ENCODE measurements at places on chromosomes 5 and 9. TPM values are rescaled to one million over a fixed set of nuclear protein-coding genes. Genes with fewer than 3 reads are reported as not detected.
A peak's percentile ranks its signal among the peaks of the same experiment; 100 is the strongest.

INSL6 gene
- total RNA-seq = not detected

SHISAL2B gene
- 0.55 TPM for total RNA-seq

ETF1 gene
- total RNA-seq = 101 TPM

TUSC1 gene
- not detected for total RNA-seq

ADAMTSL1 gene
- total RNA-seq = 2.5 TPM

CDH6 gene
- 233 TPM for total RNA-seq

CDKN2B gene
- total RNA-seq = not detected

CCDC69 gene
- total RNA-seq = 1.8 TPM

BHMT2 gene
- not detected for total RNA-seq

GZMA gene
- total RNA-seq = not detected

DNA sequence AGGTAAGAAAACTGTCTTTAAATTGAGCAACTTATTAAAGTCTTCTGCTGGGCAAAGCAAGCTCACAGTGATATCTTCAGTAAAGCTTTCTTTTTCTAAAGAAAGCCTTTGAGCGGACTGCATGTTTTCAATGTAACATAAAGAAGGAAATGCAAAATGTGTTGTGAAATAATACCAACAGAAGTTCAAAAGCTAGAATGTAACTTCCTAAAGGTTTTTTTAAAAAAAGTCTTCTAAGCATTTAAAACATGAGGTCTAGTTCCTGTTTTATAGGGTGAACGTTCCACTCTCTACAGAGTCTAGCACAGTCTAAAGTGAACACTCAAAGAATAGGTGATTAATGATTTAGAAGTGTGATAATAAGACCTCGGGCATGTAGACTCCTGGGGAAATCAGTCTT, 62.9 kb downstream of the DENND1A start:
- no peak overlapping the region for H3K27ac ChIP-seq
- DNase-seq = no peak
- H3K4me3 ChIP-seq = no peak overlapping the region
- H3K36me3 ChIP-seq = peaks cover 6% of the 10 kb centered on the region

GRCh38 chr9:100099722-100100042, 639 bp downstream of the INVS start:
- H3K4me3 ChIP-seq = peak overlapping the region; percentile 100
- peak; percentile 6 for DNase-seq
- H3K27ac ChIP-seq = peak overlapping the region; percentile 83
- peaks cover 30% of the 10 kb centered on the region for H3K4me1 ChIP-seq

GRCh38 chr5:35811108-35811741, 45.5 kb upstream of the IL7R start:
- no peaks in the 10 kb centered on the region for H3K36me3 ChIP-seq
- no peak overlapping the region for H3K27ac ChIP-seq
- no peaks in the 10 kb centered on the region for H3K27me3 ChIP-seq

GRCh38 chr5:61263072-61263471, 69.0 kb upstream of the ZSWIM6 start:
- no peak for DNase-seq
- no peak overlapping the region for H3K4me3 ChIP-seq
- peaks cover 51% of the 10 kb centered on the region for H3K4me1 ChIP-seq
- H3K27ac ChIP-seq = no peak overlapping the region

DNA sequence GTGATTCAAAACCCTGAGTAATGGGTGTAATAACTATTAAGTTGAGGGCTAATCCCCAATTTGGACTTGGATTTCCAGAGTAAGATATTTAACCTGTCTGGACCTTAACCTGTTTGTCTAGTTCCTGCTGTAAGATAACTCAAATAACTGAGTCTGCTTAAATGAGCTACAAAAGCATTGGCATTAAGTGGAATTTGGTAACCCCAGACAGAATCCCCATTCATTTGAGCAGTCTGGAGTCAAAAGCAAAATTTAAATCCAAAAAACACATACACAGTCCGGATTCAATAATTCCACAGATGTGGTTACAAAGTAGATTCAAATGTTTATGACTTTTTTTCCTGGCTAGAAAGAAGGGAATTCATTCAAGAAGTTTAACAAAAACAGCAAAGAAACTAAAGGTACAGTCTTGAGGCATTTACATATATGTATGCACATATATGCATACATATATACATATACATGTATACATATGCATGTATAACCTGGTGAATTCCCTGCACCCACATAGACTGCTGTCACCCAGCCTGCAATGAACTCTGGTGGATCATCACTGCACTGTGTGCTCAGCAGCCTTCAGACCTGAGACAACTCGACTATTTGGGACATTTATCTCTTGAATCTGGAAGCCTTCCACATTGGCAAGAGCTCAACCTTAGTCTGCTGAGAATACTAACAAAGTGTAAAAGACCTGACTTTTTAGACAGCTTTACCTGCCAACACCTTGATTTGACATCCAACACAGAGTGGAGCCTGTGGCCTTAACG, 205.4 kb downstream of the LURAP1L start:
- H3K27ac ChIP-seq = no peak overlapping the region
- H3K27me3 ChIP-seq = no peaks in the 10 kb centered on the region
- H3K4me3 ChIP-seq = no peak overlapping the region
- no peaks in the 10 kb centered on the region for H3K4me1 ChIP-seq

- H3K36me3 ChIP-seq = peaks cover 5% of the 10 kb centered on the region
- no peaks in the 10 kb centered on the region for H3K27me3 ChIP-seq
- H3K27ac ChIP-seq = no peak overlapping the region
- peaks cover 4% of the 10 kb centered on the region for H3K4me1 ChIP-seq
These were observed 327.0 kb downstream of the IZUMO3 start for GRCh38 chr9:24218656-24219055.

- H3K4me1 ChIP-seq = no peaks in the 10 kb centered on the region
- H3K4me3 ChIP-seq = no peak overlapping the region
- no peaks in the 10 kb centered on the region for H3K27me3 ChIP-seq
- no peaks in the 10 kb centered on the region for H3K36me3 ChIP-seq
- DNase-seq = no peak
These were observed 19.2 kb upstream of the ERBIN start for GRCh38 chr5:65907135-65907534.

- no peak overlapping the region for H3K4me3 ChIP-seq
- no peak overlapping the region for H3K27ac ChIP-seq
- H3K27me3 ChIP-seq = no peaks in the 10 kb centered on the region
- H3K36me3 ChIP-seq = peaks cover 7% of the 10 kb centered on the region
- no peak for DNase-seq
These were observed 120.4 kb downstream of the RAPGEF6 start for GRCh38 chr5:131514316-131515283.

DNA sequence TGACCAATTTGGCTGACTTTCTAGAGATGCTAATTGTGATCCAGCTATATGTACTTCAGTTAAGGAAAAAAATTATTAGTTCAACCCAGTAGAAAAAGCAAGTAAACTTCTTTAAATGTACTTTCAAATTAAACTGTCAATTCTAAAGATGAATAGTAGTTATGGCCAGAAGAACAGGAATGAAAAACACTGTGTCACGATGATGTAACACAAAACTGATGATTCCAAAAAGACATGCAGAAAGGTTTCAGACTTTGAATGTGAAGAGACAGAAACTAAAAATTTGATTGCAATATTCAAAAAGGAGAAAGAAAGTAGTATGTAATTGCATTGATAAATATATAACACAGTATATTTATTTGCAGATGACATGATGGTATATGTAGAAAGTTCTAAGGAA, 127.3 kb upstream of the NR4A3 start:
- no peak overlapping the region for H3K4me3 ChIP-seq
- H3K4me1 ChIP-seq = no peaks in the 10 kb centered on the region
- H3K36me3 ChIP-seq = no peaks in the 10 kb centered on the region
- H3K27me3 ChIP-seq = no peaks in the 10 kb centered on the region
- H3K27ac ChIP-seq = no peak overlapping the region
- no peak for DNase-seq

- H3K27ac ChIP-seq = no peak overlapping the region
- H3K4me3 ChIP-seq = peak overlapping the region; percentile 88
- H3K27me3 ChIP-seq = peaks cover 5% of the 10 kb centered on the region
- DNase-seq = no peak
These were observed 24.7 kb downstream of the GOLGA2 start for GRCh38 chr9:128250839-128251731.

- H3K27me3 ChIP-seq = peaks cover 23% of the 10 kb centered on the region
- no peaks in the 10 kb centered on the region for H3K36me3 ChIP-seq
- DNase-seq = no peak
- peaks cover 15% of the 10 kb centered on the region for H3K4me1 ChIP-seq
These were observed 24.4 kb upstream of the SYNPO start for GRCh38 chr5:150616024-150616470.

DNA sequence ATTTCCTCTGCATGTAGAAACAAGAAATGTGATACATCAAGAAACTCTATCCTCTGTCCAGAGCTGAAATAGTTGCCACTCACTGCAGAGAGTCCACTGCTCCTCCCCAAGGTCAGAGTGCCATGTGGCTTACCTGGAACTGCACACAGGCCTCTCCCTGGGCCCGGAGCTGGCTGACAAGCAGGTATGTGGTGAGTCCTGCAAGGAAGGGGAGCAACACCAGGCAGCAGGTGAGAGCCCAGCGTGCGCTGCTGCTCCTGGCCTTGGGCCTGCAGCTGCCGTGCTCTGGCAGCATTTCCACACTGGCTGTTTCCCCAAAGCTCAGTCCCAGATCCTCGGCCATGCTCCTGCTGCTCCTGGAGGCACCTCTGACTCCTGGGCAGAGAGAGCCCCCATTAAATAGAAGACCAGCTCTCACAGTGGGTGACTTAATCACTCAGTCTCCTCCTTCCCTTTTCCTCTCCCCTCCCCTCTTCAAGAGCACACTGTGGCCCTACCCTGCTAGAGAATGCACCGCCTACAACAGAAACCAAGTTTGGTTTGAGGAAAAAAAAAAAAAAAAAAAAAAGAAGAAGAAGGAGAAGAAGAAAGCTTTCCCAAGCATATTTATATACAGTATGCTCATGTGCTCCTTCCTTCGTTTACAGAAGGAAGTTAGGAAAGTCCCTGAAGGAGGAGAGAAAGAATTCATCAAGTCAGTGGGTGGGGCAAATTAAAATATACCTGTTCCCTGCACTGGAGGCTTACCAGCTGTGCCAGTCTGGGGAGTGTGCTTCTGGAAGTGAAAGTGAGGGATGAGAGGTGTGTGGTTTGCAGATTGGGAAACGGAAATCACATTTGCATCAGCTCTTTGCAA, at the start of gene TNFSF15:
Gene TNFSF15, minus strand, starts transcription at position 370 of the 856 bp plus-strand sequence. Its CDS starts 27 bp downstream, at position 343.
- peaks cover 16% of the 10 kb centered on the region for H3K4me1 ChIP-seq
- H3K4me3 ChIP-seq = no peak within 1 kb of the TSS
- no peak for DNase-seq
- H3K27me3 ChIP-seq = peaks cover 37% of the 10 kb centered on the region
- no peak within 1 kb of the TSS for H3K27ac ChIP-seq

- H3K27me3 ChIP-seq = no peaks in the 10 kb centered on the region
- no peak overlapping the region for H3K27ac ChIP-seq
- H3K4me1 ChIP-seq = peaks cover 6% of the 10 kb centered on the region
- DNase-seq = no peak
- peaks cover 3% of the 10 kb centered on the region for H3K36me3 ChIP-seq
These were observed 7.8 kb downstream of the ZFR start for GRCh38 chr5:32436553-32437242.

DNA sequence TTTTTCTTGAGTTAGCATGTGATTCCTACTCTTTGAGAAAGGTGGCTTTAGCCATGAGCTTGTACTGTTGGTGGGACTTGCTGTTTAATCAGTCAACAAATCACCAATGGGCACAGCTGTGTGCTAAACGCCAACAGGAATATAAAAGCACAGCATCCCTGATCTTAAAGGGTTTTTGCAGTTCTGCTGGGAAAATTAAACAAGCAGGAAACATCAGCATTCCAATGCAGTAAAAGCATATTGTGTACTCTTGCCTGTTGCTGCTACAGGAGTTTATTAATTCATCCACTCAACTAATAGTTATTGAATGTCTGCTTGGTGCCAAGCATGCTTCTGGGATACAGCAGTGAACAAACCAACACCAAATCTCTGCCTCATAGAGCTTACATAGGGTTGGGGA, 27.4 kb upstream of the F2RL1 start:
- DNase-seq = no peak
- H3K4me1 ChIP-seq = peaks cover 25% of the 10 kb centered on the region
- no peak overlapping the region for H3K27ac ChIP-seq
- H3K27me3 ChIP-seq = no peaks in the 10 kb centered on the region
- no peaks in the 10 kb centered on the region for H3K36me3 ChIP-seq

DNA sequence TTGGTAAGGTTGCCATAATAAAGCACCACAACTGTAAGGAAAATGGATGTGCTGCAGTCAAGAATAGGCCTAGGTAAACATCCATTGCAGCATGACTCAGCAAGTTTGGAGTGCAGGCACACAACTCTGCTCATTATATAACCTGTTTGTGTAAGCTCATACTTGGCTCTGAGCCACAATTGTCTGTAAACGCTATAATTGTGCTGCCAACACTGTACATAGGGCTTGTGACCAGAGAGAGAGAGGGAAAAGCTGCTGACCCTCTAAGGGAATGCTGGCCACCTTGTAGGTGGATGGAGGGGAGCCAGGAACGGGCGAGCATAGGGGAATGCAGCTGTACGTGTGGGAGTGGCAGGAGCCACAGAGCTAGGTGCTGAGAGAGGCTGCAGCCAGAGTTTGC, 2186.5 kb upstream of the ACO1 start:
- no peak overlapping the region for H3K4me3 ChIP-seq
- H3K36me3 ChIP-seq = no peaks in the 10 kb centered on the region
- H3K4me1 ChIP-seq = no peaks in the 10 kb centered on the region
- DNase-seq = no peak
- no peak overlapping the region for H3K27ac ChIP-seq

DNA sequence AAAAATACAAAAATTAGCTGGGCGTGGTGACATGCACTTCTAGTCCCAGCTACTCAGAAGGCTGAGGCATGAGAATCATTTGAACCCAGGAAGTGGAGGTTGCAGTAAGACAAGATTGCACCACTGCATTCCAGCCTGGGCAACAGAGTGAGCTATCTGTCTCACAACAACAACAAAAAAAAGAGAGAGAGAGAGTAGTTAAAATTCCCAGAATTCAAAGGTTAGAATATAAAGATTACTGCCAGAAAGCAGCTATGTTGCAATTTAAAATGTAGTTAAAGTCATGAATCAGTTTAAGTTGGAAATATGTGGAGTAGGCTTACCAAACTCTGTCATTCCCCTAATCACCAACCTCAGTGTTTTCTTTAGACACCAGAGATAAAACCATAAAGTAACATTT, 58.7 kb upstream of the SUSD1 start:
- peaks cover 2% of the 10 kb centered on the region for H3K36me3 ChIP-seq
- no peaks in the 10 kb centered on the region for H3K4me1 ChIP-seq
- no peak overlapping the region for H3K27ac ChIP-seq
- no peak for DNase-seq
- no peak overlapping the region for H3K4me3 ChIP-seq
- no peaks in the 10 kb centered on the region for H3K27me3 ChIP-seq

DNA sequence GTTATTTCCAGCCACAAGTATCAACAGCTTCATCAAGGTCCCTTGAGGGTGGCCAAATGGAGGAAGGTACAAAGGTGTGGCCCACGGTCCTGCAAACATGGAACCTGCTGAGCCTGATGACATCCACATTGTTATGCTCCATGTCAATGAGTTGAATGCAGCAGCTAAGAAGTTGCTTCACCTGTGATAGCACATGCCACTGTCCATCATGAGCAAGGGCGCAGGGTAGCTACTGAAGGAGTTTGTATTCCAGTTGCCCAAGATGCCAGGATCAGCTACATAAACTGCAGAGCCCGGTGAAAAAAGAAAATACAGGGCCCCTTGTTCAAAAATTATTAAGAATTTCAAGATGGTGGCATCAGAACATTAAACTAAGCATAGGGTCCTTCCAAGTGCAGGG, 24.2 kb downstream of the LSM11 start:
- H3K4me1 ChIP-seq = peaks cover 6% of the 10 kb centered on the region
- H3K27ac ChIP-seq = no peak overlapping the region
- DNase-seq = no peak
- no peaks in the 10 kb centered on the region for H3K36me3 ChIP-seq

All from neural crest cell (in vitro differentiated cells).